ENCODE measurements at places on chromosomes 2 and 18.
A peak's percentile ranks its signal among the peaks of the same experiment; 100 is the strongest.

- DNase-seq = no peak
Measured at GRCh38 chr2:128385365-128385764, 66.7 kb upstream of the HS6ST1 start.

- no peak for DNase-seq
Measured at GRCh38 chr2:214261683-214262082, 149.2 kb upstream of the VWC2L start.

GRCh38 chr2:52939250-52939649, 828.4 kb upstream of the CHAC2 start:
- no peak for DNase-seq

DNA sequence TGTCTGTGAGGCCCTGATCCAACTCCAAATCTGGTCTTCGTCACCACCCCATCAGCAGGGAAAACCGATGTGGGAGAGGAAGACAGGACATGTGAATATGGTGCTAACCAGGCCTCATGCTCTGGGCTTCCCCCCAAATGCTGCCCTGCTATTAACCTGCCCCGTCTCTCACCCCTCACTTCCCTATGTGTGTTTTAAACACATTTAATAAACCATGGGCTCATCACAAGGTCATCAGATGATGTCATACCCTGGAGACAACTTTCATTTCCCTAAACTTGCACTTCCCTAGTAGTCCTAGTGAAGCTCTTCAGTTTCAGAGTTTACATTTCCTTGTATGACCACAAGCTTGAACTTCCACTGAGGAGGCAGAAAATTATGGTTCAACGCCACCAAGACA, 49.9 kb downstream of the CD8B2 start:
- no peak for DNase-seq

DNA sequence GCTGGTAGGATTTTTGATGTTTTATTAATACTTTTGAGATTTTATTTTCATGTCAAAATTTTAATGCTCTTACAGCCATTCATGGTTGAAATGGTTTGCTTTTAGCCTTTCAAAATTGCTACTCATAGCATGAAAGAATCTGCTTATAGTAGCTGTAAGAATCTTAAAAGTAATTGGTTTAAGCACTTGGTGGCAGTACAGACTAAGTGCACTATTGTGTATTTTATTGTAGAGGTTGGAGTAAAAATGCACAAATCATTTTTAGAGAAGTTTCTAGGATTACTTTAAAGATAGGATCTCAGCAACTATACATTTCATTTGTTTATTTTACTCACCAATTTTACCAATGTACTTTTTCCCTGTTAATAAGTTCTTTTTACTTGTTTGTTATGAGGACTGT, 205.8 kb downstream of the SPAG16 start:
- no peak for DNase-seq

DNA sequence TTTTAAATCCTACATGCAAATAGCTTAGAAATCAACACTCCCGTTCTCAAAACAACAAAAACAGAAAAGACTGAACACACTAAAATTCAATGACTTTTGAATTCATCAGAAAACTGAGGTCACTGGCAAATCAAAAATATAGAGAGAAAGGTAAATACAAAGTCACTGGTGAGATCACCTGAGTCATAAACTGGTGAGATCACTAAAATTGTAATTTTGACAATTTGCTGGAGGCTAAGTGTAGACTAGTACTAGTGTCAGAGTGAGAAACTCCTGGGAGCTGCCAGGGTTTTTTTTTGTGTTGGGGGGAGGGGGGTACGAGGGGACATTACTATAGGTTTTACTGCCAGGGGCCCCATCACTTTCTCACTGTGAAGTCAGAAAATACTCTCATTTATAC, 1876.0 kb upstream of the CELF4 start:
- DNase-seq = no peak

DNA sequence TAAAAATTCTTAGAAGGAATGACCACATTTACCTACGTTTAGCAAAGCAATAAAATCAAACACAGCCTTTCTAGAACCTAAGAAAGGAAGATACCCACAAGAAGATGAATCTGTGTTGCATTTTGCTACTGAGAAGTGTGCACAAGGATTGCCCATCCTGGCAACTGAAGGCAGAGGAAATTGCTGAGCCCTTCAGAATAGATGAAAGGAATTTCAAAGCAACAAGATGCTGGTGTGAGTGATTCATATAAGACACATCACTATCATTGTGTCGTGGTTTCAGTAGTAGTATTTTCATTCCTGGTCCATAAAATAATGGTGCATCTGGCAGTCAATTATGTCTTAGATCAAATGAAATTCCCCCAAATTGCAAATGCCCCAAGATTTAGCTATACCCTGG, 48.4 kb upstream of the ANKRD44 start:
- DNase-seq = no peak

DNA sequence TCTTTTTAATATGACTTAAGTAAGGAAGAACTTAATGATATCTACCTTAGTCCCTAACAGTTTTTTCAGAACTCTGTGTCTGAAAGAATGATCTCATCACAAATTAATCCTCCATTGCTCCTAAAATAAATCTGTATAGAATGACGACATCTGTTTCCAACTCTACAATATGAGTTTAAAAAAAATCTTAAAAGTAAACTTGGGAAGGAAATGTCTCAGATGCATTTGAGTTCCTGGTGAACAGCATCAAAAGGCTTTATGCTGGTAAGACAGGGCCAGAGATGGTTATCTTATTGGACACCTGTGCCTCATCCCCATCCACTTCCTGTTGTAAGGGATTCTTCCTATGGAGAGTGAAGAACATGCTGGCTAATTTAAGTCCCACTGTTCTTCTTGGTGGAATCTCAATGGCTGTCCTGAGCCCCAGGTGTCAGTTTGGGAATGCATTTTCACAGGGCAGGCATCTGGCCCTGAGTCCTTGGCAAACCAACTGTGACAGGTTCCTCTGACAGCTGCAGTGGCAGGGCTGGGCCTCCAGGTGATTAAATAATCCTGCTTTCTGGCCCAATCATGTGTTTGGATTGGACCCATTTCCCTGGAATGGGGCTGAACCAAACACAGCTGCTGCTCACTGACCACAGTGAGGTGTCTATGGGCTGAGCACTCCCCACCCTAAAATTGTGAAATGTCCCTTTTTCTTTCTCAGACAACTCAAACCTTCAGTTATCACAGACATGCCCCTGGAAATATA, 12.9 kb upstream of the NCKAP5 start:
- DNase-seq = peak; percentile 60

GRCh38 chr18:70301667-70302066, 12.8 kb downstream of the SOCS6 start:
- no peak for DNase-seq

DNA sequence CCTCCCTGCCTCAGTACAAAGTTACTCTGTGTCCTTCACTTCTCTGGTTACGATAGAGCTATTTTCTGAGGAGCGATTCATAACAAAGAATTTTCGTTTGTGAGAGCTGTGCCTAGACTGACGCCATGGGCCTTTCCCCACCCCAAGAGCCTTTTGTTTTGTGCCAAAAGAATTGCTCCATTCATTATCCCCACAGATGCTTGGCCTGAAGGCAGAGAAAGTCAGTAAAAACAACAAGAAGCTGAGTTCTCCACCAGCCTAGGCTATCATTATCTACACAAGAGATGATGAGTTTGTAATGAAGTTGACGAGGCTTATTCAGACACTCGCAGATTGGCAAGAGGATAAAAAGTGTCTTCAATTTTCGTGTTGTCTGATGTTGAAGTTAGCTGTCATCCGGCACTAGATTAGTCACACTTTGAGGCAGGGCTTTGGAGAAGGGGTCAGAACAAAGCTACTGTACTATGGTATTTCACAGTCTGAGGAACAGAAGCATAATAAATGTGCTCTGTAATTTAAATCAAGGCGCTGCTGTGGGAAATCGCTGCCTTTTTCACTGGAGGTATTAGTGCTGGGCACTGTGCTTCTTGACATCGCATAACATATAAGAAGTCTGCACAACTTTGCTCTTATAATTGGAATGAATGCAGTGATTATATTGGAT, 278.4 kb upstream of the FIGN start:
- no peak for DNase-seq

DNA sequence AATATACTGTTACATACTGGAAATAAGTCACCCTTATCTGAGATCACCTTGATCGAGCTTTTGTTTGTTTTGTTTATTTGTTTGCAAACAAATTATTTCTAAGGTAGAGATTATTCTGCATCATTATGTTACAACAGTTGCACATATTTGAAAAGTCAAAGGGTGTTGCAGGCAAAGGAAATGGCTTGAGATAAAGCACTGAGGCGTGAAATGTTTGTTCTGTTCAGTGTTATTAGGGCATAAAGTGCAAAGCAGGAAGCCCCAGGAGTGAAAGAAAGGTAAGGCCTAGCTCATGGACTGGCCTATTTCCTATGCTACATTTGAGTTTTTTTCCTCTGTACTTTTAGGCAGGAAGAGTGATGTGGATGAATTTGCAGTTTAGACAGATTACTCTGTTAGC, 1815.6 kb upstream of the LRRTM1 start:
- DNase-seq = no peak

DNA sequence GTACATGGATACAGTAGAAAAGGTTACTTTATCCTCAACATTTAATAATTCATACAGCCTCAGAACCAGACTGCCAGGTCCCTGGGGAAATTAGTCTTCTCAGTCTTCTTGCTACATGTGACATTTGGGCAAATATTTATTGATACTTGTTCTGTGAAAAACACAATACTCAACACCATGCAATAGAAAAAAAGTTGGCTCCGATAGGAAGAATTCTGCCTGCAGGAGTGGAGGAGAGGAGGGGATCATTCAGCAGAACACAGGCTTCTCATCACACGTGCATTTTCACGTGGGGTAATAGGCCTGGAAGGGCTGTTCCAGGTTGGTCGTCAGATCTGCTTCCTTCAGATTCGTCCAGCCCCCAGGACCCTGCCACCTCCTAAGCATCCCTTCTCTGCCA, 58.4 kb upstream of the ACKR3 start:
- DNase-seq = no peak

DNA sequence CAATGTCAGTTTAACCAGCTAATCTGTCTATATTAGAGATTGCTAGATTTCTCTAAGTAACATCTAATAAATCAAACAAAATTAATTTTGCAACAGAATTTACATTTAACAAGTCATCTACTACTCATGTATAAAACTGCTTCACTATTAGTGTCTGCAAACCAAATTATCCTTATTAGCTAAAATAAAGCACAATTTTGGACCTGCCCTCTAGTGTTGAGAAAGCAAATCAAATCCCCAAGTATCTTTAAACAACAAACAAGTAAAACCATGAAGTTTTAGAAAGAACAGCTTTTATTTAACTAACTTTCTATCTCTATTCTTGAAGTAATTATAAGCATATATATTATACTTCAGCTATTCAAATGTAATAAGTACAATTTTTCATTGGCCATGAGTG, 113.1 kb upstream of the SP3 start:
- DNase-seq = no peak

DNA sequence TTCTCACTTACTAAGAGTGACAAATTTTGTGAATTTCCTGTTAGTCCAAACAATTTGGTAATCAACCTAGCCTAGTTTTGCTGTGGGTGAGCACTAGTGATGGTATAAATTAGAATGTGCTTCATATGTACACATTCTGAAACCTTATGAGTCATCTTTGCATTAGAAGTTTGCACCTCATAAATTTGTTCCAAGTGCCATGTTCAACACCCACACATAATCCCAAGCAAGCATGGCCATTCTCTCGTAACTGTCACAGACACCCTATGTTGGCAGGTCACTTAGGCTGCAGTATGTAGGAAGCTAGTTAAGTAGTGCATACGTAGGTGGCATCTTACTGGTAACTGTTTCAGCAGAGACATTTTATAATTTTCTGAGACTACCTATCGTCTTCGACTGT, 46.9 kb downstream of the NAB1 start:
- DNase-seq = no peak

DNA sequence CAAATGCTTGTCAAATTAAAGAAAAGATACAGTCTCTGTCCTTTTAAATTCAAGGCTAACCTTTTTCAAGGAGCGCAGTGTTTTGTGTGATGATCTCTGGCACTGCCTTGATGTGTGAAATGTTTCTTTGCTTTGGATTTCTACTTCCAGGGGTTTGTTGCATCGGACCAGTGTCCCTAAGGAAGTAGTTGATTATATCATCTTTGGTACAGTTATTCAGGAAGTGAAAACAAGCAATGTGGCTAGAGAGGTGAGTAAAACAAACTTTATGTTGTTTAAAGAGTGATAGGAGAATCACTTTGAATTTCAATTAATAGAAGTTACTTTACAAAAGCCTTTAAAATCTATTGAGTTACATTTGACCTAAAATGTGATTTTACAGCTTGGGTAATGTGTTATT, 28.8 kb downstream of the HADHB start:
- no peak for DNase-seq

- no peak for DNase-seq
Measured at GRCh38 chr2:152564754-152565551, 152.3 kb downstream of the PRPF40A start.
